NCI-H460 (cell line): ENCODE measurements at places on chromosomes 6 and 20.

DNA sequence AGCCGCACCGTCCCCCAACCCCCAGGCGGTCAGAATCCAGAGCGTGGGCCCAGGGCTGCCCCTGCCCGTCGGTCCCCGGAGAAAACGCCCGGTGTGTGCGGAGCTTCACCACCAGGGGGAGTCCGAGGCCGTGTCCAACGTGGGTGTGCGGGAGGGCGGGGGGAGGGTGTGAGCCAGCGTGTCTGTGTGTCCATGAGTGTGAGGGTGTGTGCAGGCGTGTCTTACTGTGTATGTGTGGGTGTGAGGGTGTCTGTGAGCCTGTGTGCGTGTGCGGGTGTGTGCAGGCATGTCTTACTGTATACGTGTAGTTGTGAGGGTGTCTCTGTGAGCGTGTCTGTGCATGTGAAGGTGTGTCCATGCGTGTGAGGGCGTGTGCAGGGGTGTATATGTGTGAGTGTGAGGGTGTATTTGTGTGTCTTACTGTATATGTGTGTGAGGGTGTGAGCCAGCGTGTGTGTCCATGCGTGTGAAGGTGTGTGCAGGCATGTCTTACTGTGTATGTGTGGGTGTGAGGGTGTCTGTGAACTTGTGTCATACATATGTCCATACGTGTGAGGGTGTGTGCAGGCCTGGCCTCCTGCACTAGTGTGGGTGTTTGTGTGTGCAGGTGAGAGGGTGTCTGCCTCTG, 24.6 kb upstream of the GATA5 start:
- DNase-seq: peak; percentile 48

DNA sequence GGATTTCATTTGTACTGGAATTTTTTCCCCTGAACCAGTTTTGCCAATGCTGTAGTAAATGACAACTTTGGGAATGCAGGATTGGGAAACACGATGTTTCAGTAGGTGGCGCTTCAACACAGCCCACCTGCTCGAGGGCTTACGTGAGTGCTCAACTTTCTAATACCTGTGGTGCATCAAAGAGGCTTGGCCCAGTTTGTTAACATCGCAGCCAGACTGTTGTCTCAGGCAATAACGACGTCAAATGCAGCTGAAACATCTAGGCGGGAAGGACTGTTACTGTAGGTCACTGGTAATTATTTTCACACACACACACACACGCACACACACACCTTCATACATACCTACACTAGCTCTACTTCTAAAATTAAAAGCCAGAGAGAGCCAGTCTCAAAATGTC, 815.5 kb upstream of the SLC35B3 start:
- peak; percentile 66 for DNase-seq

GRCh38 chr20:7770578-7770977, 169.7 kb downstream of the HAO1 start:
- DNase-seq: no peak

DNA sequence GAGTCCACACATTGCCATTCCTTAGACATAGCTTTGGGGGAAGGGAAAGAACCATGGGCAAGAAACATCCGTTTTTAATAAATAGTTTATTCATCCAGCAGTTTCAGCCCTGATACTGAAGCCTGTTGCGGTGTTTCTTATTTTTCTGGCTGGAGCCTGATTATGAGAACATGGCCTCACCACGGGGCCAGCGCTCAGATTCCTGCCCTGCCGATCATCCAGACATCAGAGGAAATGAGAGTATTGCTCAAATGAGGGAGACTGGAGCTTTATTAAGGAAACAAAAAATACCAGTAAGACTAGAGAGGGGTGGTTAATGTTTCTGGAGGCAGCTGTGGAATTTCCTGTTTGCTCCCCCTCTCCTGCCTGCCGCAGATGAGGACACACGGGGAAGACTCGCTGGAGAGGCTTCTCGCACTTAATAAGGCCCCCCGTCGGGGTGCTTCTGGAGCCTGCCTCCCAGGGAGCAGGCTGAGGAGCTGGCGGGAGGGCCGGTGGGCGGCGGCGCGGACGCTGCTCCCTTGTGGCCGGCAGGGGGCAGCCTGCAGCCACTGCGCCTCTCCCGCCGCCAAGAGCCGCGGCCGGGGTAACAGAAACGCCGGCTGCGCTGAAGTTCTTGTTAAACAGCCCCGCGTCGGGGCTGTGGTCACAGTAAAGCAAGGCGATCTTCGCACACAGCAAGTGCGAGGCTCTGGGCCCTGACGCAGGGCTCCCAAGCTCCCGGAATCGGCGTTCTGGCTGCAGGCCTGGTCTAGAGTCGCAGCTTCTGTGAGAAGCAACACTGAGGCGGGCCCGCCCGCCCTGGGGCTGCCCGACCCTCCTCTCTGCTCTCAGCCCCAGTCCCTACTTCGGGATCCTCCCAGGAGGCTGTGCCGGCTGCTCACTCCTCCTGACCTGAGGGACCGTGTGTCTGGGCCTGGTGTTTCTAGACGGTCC, 17.5 kb downstream of the LEMD2 start:
- peak; percentile 33 for DNase-seq

- DNase-seq: no peak
Observed at GRCh38 chr6:22239261-22239921, 57.4 kb downstream of the PRL start.

DNA sequence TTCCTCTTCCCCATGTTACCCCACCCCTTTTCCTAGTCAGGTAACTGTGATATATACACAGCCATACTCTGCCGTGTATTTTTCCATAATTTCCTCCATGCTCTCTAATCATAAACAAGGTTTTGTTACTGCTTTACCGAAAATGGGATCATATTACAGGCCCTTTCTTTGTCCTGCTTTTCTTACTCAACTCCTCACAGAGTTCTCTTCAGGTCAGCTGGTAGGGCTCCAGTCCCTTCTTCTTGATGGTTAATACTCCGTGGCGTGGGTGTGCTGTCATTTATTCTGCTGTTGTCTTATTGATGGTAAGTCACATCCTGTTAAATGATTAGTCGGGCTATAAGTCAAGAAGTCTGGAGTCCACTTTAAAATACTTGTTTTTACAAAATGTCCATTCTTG, 24.9 kb upstream of the PI16 start:
- DNase-seq: no peak

GRCh38 chr6:35197196-35197595, 16.6 kb upstream of the SCUBE3 start:
- no peak for DNase-seq

DNA sequence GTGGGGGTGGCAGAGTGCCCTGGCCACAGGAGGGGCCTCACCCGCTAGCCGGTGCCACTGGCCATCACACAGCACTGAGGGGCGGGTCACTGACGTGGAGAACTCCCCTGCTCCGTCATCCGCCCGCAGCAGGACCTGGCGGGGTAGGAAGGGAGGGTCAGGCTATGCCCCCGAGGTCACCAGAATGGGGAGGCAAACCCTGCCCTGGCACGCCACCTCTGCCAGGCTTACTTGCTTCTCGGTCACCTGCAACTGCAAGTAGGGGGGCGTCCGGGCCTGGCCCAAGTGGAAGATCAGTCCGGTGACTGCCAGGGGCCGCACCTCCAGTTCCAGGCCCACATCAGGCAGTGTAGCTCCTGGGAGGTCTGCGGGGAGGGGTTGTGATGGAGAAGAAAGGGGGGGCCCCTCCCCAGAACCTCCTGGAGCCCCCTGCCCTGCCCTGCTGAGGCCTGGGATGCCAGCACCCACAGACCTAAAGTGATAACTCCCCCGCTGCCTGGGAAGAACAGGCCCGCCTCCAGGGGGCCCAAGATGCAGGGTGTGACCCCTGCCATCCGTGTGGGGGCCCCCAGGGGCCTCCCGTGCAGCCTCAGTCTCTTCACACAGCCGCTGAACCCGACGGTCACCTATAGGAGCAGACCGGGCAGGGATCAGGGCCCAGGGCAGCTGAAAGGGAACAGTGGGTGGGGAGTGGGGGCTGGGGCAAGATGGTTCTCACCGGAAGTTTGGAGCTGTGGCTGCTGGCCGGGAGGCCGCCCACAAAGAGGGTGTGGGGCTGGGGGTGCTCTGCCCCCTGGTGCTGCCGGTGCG, 7.4 kb downstream of the ADRM1 start:
- no peak for DNase-seq

GRCh38 chr20:47274401-47275108, 81.9 kb downstream of the ZMYND8 start:
- peak; percentile 44 for DNase-seq

DNA sequence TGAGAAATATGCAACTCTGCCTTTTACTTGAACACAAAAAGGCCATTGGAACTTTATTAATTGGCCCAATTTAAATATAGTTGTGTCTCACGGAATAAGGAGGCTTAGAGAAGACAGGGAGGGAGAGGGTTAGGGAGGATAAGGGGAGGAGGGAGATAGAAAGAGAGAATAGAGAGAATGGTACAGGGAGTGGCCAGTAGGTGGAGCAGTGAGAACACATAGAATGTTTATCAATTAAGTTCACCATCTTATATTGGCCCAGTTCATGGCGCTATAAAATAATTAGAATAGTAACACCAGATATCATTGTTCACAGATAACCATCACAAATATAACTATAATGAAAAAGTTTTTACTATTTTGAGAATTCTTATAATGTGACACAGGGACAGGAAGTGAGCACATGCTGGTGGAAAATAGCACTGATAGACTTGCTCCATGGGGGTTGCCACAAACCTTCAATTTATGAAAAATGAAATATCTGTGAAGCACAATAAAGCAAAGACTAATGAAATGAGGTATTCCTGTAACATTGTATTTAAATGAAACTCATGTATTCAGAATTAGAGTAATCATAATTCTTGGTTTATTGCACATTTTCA, 374.1 kb upstream of the MANEA start:
- DNase-seq: peak; percentile 37

DNA sequence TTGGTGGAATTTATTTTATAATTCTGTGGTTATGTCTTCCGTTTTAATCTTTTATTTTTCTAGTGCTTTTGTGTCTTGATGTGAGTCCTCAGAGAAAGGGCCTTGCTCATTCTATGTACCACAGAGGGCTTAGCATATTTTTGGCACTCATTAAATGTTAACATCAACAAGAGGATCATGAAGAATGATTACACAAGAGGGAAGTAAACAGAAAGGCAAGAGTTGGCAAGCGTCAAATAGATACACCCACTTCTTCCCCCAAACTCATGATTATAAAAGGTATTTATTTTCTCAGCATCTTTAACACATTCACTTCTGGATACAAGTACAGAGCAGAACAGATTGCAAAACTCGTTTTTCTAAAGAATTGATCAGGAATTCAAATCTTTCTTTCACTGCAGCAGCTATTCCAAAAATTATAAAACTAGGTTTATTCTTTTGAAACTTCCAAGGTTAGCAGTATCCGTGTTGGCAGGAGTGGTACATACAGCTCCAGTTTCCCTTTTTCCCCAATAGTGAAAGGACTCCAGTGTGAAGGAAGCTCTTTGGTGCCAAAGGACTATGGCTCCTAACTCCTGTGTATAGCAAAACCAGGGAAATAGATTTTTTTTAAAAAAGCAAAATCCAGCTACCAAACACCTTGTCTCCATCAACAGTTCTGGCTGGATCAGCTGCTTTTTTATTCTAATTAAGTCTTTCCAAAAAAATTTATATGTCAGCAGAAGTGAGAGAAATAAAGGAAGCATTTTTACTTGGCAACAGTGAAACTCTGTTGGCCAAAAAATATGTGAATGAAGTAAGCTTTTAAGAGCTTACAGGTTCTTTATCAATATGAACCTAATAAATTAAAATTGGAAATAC, 221.9 kb downstream of the ADGRG6 start:
- no peak for DNase-seq

DNA sequence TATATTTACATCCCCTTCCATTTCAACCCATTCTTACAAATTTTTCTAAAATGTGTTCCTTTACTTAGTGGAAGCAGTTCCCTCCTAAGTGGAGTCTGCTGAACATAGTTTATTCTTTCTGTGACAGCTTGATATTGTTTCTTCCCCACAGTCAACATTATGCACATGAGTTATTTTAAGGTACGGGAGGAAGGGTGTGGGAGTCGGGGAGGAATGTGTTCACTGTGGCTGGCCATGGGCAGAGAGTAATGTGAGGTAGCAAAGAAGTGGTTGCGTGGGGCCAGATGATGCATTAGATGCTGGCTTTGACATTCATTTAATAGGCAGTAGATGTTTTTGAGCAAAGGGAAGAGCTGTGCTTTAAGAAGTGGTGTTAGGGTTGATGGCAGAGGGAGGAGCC, 98.5 kb downstream of the ARMC2 start:
- no peak for DNase-seq

- DNase-seq: no peak
Observed at GRCh38 chr6:31725502-31726350, 2.6 kb downstream of the MPIG6B start.

GRCh38 chr20:10006447-10007090, 28.2 kb upstream of the ANKEF1 start:
- DNase-seq: no peak

- no peak for DNase-seq
Observed at GRCh38 chr6:16345449-16346330, 107.3 kb downstream of the GMPR start.

DNA sequence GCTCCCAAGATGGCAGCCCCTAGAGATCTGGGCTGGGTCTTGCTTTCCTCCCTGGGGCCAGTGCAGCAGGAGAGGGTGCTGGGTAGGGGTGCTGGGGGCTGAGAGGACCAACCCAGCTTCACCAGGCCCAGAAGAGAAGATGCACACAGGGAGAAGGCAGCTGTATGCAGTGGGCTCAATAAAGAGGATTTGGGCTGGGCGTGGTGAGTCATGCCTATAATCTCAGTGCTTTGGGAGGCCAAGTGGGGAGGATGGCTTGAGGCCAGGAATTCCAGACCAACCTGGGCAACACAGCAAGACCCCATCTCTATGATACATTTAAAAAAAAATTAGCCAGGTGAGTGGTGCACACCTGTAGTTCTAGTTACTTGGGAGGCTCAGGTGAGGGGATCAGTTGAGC, 25.7 kb upstream of the EMILIN3 start:
- DNase-seq: no peak

- no peak for DNase-seq
Observed at GRCh38 chr6:43917878-43918382, 147.9 kb downstream of the VEGFA start.

DNA sequence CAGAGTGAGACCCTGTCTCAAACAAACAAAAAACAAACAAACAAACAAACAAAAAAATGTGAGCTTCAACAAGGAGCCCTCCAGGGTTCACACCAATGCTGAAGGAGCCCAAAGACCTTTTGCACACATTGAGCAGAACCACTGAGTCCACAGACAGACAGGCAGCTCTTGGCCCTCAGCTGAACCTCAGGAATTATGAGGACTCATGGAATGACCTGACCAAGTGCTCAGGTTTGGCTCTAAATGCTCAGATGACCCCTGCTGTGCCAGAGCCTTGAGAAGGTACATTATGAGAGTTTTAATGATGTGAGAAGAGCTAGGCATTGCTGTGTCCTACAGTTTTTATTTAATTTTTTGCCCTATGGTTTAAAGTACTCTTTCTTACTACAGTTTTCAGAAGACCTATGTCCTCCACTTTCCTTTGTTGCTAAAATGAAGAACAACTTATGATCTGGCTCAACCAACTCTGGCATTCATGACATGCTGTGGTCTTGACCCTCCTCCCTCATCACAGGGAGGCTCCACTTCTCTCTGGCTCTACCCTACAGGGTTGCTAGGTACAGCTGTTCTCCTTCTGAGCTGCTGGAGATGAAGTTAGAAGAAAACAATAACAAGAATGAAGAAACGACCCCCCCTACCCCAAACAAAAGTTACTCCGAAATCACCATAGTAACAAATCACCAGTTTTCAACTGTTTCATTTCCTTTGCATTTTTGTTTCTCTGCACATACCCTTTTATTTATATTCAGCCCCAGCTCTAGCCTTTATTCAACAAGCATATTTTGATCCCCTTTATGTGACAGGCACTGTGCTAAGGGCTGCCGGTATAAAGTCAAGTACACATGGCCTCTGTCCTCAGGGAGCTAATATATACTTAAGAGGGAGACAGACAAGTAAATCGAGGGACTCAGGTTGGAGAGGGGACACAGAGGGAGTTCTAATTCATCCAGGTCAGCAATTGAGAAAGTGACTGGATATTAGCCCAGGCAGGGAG, 128.7 kb upstream of the TRAF3IP2 start:
- no peak for DNase-seq

- DNase-seq: no peak
Observed at GRCh38 chr6:44139351-44139743, 12.0 kb downstream of the TMEM63B start.
